ENCODE measurements at places on chromosomes 12 and 14.

GRCh38 chr14:104865631-104866441, 768 bp downstream of the CEP170B start:
- DNase-seq = peak; percentile 60

DNA sequence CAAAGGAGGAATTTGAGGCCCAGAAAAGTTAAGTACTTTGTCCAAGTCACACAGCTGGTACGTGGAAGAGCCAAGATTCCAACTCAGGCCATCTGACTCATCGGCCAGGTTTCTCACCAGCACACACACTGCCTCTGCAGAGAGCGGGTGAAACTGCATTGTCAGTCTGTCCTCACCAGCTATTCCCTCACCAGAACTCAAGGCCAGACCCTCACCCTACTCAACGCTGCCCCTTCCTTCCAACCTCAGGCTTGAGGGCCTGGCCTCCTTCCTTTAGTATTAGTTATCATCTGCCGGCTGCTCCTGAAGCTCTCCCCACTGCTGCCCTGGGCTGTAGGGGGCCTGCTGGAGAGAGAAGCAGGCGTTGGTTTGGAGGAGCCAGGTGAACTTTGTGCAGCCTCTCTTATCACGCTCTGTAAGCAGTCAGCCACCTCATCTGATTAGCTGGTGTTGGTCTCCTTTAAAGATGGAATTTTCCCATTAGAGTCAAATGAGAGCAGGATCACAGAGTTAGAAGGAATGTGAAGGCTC, 16.6 kb upstream of the PLEK2 start:
- no peak for DNase-seq

GRCh38 chr12:92518071-92518470, 184.7 kb upstream of the PLEKHG7 start:
- DNase-seq = no peak

DNA sequence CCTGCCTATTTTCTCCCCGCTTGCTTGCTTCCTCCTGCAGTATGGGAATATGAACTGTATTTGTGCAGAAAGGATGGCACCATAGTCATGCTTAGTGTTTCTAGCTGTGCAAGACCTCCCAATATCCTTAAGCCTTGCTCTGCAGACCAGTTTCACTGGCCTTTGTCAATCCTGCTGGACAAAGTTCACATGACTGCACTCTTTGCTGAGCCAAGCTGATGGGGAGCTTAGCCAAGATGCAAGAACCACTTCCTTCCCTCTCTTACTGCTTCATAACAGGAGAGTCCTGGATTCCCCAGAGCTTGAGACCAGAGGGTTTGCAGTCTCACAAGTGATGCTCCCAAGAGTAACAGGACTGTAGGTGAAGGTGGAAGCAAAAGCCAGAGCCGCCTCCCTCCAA, 3.8 kb downstream of the ASIC1 start:
- DNase-seq = no peak

GRCh38 chr12:94676031-94676641, 25.8 kb upstream of the TMCC3 start:
- no peak for DNase-seq

GRCh38 chr14:34450542-34450915, 11.5 kb downstream of the SPTSSA start:
- no peak for DNase-seq

GRCh38 chr14:99207456-99207855, 64.5 kb downstream of the BCL11B start:
- no peak for DNase-seq

- DNase-seq = no peak
Measured at GRCh38 chr14:104879201-104879982, 14.3 kb downstream of the CEP170B start.

Data from stromal cell of bone marrow (primary cell).